ENCODE measurements at places on chromosomes 13 and 19. TPM values are rescaled to one million over a fixed set of nuclear protein-coding genes. Genes with fewer than 3 reads are reported as not detected.

Gene RGL3
- 6.5 TPM for total RNA-seq

Gene ERICH4
- not detected for total RNA-seq

Gene F2RL3
- total RNA-seq, result 24.1 TPM

Gene SPRY2
- total RNA-seq, result 67.4 TPM

Gene REXO1
- 12.3 TPM for total RNA-seq

Gene MCOLN1
- 28.9 TPM for total RNA-seq

Gene PBX4
- total RNA-seq, result 2.8 TPM

Gene S1PR5
- total RNA-seq, result 0.65 TPM

Gene CYP4F12
- 18.1 TPM for total RNA-seq

Gene DEDD2
- total RNA-seq, result 25.6 TPM

Gene CABP5
- total RNA-seq, result not detected

Gene GPR183
- 47.8 TPM for total RNA-seq

Gene ATXN8OS
- total RNA-seq, result not detected

Gene ODAD3
- total RNA-seq, result not detected

Gene ZNF433
- 4.0 TPM for total RNA-seq
